Stimulated activated CD8-positive, alpha-beta memory T cell treated with anti-CD3 and anti-CD28 coated beads, Interleukin-7, amount 100 ng/mL, for 24 hours (primary cell): ENCODE measurements at places on chromosomes 12 and 14.
A peak's percentile ranks its signal among the peaks of the same experiment; 100 is the strongest.

- DNase-seq = no peak
These were observed 35.6 kb upstream of the GPR68 start for GRCh38 chr14:91280129-91280528.

- DNase-seq = no peak
These were observed 29.3 kb downstream of the MYF5 start for GRCh38 chr12:80745851-80746505.

DNA sequence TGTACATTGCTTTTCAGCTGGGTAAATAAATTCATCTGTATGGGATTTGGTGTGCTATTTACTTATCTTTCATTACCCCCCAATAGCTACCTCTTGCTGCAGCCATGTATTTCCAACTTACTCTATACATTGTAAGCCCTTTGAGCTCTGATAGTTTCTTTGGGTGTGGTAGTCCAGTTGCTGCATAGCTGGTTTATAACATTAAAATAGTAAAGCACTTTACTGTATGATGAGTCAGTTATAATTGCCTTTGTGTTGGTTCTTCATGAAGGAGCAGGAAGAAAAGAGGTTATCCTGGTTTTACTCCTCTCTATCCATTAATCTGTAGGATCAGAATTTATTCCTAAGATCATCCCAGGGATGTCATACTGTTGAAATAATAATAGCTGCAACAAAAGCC, 15.7 kb downstream of the TBC1D30 start:
- no peak for DNase-seq

DNA sequence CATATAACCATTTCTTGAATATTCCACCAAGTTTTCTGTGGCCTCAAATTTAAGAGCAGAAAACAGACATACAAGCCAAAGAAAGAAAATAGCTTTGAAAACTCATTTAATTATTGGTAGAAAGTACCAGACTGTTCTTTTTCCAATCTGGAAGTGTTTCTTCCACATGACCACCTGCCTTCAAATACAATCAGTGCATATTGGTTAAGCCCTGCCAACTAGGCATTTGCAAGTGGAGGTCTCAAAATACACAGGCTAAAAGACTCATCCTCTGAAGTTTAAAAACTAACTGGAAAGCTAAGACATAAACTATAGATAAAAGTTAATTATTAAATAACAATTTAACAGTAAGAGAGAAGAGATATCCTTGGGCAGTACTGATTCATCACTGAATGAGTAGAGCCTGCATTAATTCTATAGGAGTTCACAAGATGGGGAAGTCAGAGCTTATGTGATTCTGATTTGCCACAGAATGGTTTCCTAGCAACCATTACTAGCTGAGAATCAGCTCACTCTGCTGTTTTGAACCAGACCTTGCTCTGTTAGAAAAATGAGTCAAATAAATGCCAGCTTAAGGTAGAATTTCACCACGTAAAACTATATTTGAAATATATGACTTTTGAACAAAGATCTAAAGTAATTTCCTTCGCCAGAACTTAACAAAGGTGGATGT, 433.8 kb downstream of the FUT8 start:
- DNase-seq = no peak

DNA sequence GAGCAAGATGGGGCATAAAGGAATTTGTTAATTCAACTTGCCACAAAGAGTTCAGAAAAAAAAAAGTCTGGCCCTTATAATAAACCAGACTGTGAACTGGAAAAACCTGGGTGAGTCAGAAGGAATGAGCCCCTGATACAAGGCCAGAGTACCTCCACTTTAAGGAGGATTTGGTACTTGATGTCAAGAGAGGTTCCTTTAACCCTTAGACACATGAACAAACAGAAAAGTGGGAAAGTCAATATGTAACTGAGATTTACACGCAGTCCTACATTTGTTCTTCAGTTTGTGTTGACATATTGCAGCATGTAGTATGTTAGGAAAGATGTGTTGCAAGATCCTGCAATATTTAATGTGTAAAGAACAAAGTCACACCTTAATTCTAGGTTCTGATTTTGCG, 14.2 kb upstream of the SLC38A4 start:
- no peak for DNase-seq

DNA sequence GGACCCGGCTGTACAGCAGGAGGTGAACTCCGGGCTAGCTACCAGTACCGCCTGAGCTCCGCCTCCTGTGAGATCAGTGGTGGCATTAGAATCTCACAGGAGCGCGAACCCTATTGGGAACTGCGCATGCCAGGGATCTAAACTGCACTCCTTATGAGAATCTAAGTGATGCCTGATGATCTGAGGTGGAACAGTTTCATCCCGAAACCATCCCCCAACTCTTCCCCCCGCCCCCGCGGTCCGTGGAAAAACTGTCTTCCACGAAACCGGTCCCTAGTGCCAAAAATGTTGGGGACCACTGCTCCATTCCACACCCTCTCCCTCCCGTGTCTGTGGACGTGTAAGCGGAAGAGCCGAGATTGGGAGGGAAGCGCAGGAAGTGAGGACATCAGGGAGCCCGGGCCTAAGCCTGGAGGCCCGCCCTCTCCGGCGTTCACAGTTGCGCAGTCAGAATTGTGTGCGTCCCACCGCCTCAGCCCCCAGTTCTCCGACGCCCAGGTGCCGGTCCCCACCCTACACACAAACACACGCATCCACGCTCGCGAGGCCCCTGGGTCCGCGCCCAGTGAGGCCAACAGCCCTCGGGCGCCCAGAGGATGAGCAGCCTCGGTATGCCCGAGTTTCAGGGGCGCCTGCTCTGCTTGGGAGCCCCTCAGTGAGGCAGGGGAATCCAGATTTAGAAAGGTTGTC, 1.8 kb upstream of the RNASE4 start:
- DNase-seq = peak; percentile 58

GRCh38 chr12:12176402-12176801, 90.4 kb downstream of the LRP6 start:
- DNase-seq = no peak

DNA sequence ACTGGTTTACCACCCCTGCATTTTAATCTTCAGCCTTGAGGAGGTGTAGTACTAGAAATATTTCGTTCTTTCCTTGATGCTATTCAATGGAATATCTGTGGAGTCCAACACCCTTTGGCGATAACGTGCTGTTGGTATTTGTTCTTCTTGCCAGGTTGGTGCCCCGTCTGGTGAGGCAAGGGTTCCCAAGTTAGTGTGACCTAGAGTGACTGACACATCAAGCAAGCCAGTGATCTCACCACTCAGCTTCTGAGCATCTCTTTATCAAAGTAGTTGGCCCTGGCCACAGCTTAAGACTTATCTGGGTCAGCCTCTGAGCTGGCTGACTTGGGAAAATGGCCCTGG, 60.2 kb downstream of the PLXNC1 start:
- DNase-seq = no peak
